ENCODE measurements at places on chromosomes 4 and X. TPM values are rescaled to one million over a fixed set of nuclear protein-coding genes. Genes with fewer than 3 reads are reported as not detected.

DNA sequence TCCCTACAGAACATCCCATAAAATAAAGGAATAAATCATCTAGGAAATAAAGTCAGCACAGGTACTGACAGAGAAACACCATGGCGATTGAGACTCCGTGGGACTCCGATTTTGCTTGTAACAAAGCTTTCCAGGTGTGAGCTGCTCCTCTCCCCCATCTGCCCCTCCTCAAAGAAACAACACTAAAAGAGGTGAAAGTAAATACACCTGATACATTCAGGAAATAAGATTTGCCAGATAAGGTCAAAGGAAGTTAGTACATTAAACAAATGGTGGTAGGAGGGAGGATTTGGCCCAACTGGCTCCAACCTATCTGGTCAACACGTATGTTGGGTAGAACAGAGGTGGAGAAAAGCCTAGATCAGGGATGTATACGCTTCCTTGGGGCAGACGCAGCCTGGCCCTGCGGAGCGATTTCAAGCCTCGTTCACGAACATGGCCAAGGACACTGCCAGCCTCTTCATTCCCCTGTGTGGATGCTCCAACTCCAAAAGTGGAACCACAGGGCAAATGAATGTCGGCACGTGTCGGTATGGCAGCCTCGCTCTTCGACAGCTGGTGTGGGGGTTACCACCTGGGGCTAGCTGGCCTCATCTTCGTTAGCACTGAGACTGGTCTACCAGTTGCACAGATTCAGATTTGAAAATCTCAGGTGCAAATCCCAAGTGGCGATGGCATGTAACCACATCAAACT, 162.5 kb downstream of the AFAP1 start:
- DNase-seq, result no peak
- peaks cover 35% of the 10 kb centered on the region for H3K36me3 ChIP-seq
- H3K4me3 ChIP-seq, result no peak overlapping the region

The MAGEB6 gene
- not detected for total RNA-seq

GRCh38 chr4:83378419-83378818, 43.8 kb upstream of the HPSE start:
- no peaks in the 10 kb centered on the region for H3K36me3 ChIP-seq
- H3K4me3 ChIP-seq, result no peak overlapping the region
- H3K27me3 ChIP-seq, result no peaks in the 10 kb centered on the region
- H3K4me1 ChIP-seq, result no peaks in the 10 kb centered on the region
- no peak overlapping the region for H3K27ac ChIP-seq

The LINC00632 gene
- 10.8 TPM for total RNA-seq

The CENPVL3 gene
- total RNA-seq, result not detected

GRCh38 chrX:134688031-134688823, 30.0 kb upstream of the PLAC1 start:
- H3K27ac ChIP-seq, result no peak overlapping the region
- H3K4me1 ChIP-seq, result no peaks in the 10 kb centered on the region
- peaks cover 3% of the 10 kb centered on the region for H3K27me3 ChIP-seq
- DNase-seq, result no peak
- no peaks in the 10 kb centered on the region for H3K36me3 ChIP-seq
- H3K4me3 ChIP-seq, result no peak overlapping the region

DNA sequence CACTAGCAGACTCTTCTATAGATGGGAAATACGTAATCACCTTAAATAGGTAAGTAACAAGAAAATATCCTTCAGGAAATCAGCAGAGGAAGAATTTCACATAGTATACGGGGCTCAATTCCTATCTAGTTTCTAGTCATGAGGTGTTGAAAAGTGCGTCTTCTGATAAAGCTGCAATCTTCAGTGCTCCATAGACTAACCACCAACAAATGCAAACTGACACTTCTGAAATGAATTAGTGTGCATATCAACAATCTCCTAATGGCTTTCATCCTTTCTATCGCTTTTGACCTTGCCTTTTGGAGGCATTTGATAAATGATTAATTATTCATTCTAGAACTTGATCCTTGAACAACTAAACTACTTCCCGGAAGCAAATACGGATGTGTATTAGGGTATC, 2306.6 kb upstream of the AGA start:
- no peaks in the 10 kb centered on the region for H3K4me1 ChIP-seq
- H3K36me3 ChIP-seq, result no peaks in the 10 kb centered on the region

The CABS1 gene
- total RNA-seq, result not detected

- no peaks in the 10 kb centered on the region for H3K36me3 ChIP-seq
- no peak overlapping the region for H3K27ac ChIP-seq
- no peak for DNase-seq
- H3K4me1 ChIP-seq, result no peaks in the 10 kb centered on the region
Observed at GRCh38 chr4:20305976-20306375, 54.3 kb downstream of the SLIT2 start.

DNA sequence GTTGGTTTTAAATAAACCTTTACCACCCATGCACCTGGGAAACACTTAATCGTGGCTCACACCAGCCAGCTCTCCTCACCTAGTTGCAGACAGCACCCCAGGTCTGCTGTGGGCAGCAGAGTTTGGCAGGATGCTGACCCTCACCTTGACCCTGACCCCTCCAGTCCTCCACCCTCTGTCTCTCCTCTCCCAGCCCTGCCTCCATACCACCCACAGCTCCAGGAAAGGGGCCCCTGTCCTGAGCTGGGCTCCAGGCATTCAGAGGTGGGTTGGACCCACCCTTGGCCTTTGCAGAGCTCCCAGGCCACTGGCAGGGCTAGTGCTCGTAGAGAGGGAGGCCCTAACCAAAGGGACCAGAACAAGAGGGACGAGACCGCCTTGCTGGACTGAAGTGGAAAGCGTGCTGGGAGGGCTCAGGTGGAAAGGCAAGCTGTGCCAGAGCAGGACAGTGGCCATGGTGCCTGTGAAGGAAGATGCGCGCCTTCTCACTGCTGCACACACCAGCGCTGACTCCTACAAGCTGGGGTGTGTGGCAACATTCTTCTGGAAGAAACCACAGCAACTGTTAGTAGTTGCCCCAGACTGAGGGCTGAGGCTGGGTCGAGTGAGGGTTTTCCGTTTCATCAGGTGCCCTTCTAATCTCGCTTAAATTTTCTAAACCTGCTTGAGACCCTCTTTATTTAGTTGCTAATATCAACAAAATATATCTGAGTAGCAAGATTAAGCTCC, 10.7 kb upstream of the S100P start:
- no peaks in the 10 kb centered on the region for H3K27me3 ChIP-seq
- DNase-seq, result no peak
- peaks cover 48% of the 10 kb centered on the region for H3K4me1 ChIP-seq
- H3K4me3 ChIP-seq, result no peak overlapping the region

GRCh38 chr4:44425614-44426208, 22.9 kb downstream of the KCTD8 start:
- no peak overlapping the region for H3K27ac ChIP-seq
- H3K4me1 ChIP-seq, result no peaks in the 10 kb centered on the region
- H3K27me3 ChIP-seq, result no peaks in the 10 kb centered on the region
- DNase-seq, result no peak

The GUCY1A1 gene
- total RNA-seq, result not detected

The VSIG1 gene
- total RNA-seq, result 12.5 TPM

GRCh38 chrX:123994730-123995129, 33.2 kb downstream of the STAG2 start:
- no peaks in the 10 kb centered on the region for H3K27me3 ChIP-seq
- H3K4me3 ChIP-seq, result no peak overlapping the region
- H3K36me3 ChIP-seq, result peaks cover 2% of the 10 kb centered on the region
- no peak for DNase-seq
- H3K27ac ChIP-seq, result no peak overlapping the region

DNA sequence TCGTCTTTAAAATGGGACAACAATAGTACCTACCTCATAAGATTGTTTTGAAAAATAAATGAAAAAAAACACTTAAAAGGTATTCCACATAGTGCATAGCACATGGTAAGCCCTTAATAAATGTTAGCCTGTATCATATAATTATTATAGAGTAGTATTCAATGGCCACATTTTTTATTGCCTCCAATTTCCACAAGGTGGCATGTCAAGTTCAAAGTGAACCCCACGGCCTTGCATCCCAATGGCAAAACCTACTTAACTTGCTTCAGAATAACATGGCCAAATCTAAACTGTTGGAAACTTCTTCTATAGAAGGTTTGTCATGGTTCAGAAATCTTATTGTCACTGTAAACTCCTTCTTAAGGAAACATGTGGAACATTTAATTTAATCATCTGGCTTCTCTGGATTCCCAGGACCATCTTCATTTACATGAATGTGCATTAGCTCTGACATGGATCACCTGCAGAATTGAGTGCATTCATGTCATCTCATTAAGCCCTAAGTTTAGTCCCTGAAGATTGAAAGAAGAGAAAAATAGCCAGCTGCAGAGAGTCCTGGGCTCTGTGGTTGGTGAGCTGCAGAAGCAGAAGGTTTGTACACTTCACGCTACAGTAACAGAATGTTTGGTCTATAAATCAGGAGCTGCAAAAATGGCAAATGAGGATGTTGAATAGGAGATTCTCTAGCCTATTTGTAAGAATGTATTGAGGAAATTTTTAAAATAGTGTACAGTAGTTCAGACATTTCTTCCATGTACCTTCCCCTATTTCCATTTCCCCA, 61.0 kb downstream of the ANXA3 start:
- H3K4me1 ChIP-seq, result peaks cover 4% of the 10 kb centered on the region
- DNase-seq, result peak; percentile 36
- no peak overlapping the region for H3K27ac ChIP-seq

DNA sequence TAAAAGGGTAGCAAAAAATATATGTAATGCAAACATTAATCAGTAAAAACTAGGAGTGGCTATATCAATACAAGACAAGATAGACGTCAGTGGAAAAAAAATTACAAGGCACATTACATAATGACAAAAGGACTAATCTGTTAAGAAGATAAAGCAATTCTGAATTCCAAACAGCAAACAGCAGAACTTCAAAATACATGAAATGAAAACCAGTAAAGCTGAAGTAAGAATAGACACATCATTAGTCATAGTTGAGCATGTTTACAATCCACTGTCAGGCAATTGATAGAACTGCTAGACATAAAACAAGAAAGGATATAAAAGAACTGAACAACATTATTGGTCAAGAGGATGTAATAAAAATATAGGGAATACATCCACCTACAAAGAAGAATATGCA, 12.2 kb downstream of the SULT1B1 start:
- no peak for DNase-seq
- H3K36me3 ChIP-seq, result no peaks in the 10 kb centered on the region
- no peaks in the 10 kb centered on the region for H3K27me3 ChIP-seq

DNA sequence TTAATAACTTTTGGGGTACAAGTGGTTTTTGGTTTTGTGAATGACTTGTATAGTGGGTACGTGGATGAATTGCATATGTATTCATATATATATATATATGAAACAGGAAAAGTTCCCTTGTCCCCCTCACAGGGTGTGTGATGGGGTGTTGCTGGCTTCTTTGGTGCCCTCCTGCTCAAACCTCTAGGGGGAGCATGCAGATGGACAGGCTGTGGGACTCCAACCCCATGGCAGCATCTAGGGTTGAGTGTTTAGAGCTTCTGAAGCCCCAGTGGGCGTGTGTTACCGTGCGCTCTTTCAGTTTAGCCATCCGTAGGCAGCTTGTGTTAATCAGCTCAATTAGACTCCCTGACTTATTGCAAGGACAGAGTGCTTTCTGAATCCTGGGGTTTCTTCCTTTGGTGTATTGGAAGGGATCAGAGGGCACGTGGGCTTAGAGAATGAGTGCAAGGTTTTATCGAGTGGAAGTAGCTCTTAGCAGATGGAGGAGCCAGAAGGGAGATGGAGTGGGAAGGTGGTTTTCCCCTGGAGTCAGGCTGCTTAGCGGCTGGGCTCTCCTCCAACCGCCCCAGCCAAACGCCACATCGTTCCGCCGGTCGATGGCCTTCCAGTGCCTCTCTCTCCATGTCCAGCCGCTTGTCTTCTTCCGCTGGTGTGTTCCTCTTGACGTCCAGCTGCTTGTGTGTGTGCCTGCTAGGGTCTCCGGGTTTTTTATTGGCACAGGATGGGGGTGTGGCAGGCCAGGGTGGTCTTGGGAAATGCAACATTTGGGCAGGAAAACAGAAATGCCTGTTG, 674.4 kb upstream of the LCORL start:
- no peak overlapping the region for H3K27ac ChIP-seq
- no peak overlapping the region for H3K4me3 ChIP-seq
- H3K27me3 ChIP-seq, result no peaks in the 10 kb centered on the region
- no peaks in the 10 kb centered on the region for H3K36me3 ChIP-seq
- no peak for DNase-seq

The HPGDS gene
- not detected for total RNA-seq

GRCh38 chrX:10486373-10486772, 134.0 kb downstream of the MID1 start:
- no peak overlapping the region for H3K4me3 ChIP-seq
- H3K36me3 ChIP-seq, result no peaks in the 10 kb centered on the region
- no peak overlapping the region for H3K27ac ChIP-seq
- DNase-seq, result no peak
- H3K27me3 ChIP-seq, result no peaks in the 10 kb centered on the region

- no peaks in the 10 kb centered on the region for H3K27me3 ChIP-seq
- no peak overlapping the region for H3K27ac ChIP-seq
- DNase-seq, result peak; percentile 31
- peaks cover 32% of the 10 kb centered on the region for H3K36me3 ChIP-seq
Observed at GRCh38 chr4:6855692-6856297, 53.8 kb upstream of the TBC1D14 start.

The NSUN7 gene
- 0.14 TPM for total RNA-seq

DNA sequence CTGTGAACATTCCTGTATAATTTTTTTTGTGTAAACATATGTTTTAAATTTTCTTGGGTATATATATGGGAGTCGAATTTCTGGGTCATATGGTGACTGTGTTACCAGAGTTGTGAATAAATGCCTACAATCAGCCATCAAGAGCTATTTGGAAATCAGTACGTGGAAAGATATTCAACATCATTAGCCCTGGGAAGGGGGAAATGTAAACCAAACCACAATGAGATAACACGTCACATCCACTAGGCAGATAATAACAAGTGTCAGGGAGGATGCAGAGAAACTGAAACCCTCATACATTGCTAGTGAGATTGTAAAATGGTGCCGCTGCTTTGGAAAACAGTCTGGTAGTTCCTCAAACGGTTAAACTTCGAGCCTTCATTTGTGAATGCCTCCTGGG, 43.9 kb downstream of the LUZP4 start:
- no peak for DNase-seq
- no peaks in the 10 kb centered on the region for H3K27me3 ChIP-seq
- H3K27ac ChIP-seq, result no peak overlapping the region
- no peaks in the 10 kb centered on the region for H3K36me3 ChIP-seq
- no peaks in the 10 kb centered on the region for H3K4me1 ChIP-seq

DNA sequence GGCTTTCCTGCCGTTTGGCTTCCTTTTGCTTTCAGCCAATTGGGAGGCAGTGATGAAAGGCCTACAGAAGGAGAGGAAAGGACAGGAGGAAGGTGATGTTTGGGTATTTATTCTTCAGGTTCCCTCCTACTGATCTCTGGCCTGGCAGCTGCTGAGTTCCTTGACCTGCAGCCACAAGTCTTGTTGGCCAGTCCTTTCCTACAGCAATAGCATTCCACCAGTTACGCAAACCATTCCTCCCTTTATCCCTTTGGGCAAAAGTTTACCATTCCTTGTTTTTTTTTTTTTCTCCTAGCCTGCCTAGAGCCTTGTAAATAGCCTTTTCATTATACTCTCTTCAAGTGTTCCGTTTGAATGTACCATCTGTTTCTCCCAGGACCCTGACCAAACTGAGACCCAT, 198.1 kb upstream of the FTHL17 start:
- H3K36me3 ChIP-seq, result no peaks in the 10 kb centered on the region
- DNase-seq, result no peak
- no peaks in the 10 kb centered on the region for H3K27me3 ChIP-seq
- H3K27ac ChIP-seq, result no peak overlapping the region
- no peaks in the 10 kb centered on the region for H3K4me1 ChIP-seq

GRCh38 chr4:180189666-180190065, 2053.5 kb upstream of the TENM3 start:
- no peaks in the 10 kb centered on the region for H3K36me3 ChIP-seq
- no peak overlapping the region for H3K27ac ChIP-seq
- no peaks in the 10 kb centered on the region for H3K4me1 ChIP-seq
- no peak overlapping the region for H3K4me3 ChIP-seq
- DNase-seq, result no peak

Data from CD4-positive, alpha-beta T cell (primary cell).